Left ventricle myocardium superior (tissue), 1 donor: ENCODE measurements at places on chromosomes 5 and 9. TPM values are rescaled to one million over a fixed set of nuclear protein-coding genes. Genes with fewer than 3 reads are reported as not detected.

Gene C9orf50
- total RNA-seq, result not detected

Gene SOHLH1
- not detected for total RNA-seq

Gene CFAP77
- 2.4 TPM for total RNA-seq

Gene FOXD4L3
- not detected for total RNA-seq

Gene FOXE1
- total RNA-seq, result not detected

Gene IL3
- total RNA-seq, result not detected

Gene PCSK1
- 0.17 TPM for total RNA-seq

GRCh38 chr5:81556809-81557208, 162.9 kb upstream of the ACOT12 start:
- DNase-seq, result no peak

DNA sequence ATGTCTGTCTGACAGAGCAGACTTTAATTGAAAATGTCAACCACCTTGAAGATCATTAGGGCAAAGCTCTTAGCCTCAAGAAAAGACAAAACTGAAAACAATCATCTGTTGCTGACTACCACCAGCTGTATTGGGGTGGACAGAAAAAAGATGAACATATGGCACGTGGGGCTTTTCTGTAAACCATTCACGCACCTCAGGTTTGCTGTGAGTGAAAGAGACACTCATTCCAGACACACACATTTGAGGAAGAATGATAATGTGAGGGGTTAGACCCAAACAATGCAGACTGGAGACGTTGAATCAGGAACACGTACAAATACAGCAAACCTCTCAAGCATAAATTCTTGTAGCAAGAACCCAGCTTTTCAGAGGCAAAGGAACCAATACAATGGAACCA, 158.7 kb downstream of the EBF1 start:
- DNase-seq, result no peak

DNA sequence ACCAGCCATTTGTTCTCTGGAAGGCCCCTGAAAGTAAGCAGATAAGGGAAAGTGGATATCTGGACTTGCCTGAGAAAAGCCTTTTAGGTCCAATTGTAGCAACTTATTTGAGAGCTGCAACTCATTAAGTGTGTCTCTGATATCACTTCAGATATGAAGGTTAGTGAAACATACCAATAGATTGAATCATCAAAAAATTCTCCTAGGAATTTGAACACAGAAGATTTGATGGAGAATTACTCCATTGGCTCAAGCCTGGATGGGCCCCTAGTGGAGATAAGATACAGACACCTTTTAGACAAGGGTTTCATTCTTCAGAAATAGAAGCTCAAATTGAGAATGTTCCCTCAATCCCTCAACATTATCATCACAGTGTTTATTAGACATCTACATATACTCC, 356.7 kb downstream of the NDUFS4 start:
- DNase-seq, result no peak

DNA sequence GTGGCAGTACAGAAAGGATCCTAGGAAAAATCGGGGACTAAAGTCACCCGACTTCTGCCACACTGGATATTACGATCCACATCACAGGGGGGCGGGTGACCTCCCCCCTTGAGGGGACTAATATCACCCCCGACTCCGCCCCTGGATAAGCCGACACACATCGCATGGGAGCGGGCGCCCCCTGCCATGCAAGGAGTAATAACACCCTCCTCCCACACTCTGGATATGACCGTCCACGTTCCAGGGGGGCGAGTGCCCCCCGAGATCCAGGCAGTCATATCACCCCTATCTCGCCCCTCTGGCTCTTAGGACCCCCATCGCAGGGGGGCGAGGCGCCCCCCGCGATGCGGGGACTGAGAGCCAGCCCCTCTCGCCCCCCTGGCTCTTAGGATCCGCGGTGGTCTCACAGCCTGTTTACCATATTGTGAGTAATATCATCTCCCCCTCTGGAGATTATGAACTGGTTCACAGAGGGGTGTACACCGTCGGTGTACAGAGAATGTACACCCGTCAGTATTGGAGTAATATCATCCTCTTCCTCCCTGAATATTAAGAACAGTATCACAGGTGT, 423.0 kb downstream of the DIRAS2 start:
- DNase-seq, result peak; percentile 36

GRCh38 chr5:65018763-65019162, 250.0 kb downstream of the CWC27 start:
- DNase-seq, result peak; percentile 81

GRCh38 chr5:12242950-12243888, 339.0 kb upstream of the CTNND2 start:
- no peak for DNase-seq

DNA sequence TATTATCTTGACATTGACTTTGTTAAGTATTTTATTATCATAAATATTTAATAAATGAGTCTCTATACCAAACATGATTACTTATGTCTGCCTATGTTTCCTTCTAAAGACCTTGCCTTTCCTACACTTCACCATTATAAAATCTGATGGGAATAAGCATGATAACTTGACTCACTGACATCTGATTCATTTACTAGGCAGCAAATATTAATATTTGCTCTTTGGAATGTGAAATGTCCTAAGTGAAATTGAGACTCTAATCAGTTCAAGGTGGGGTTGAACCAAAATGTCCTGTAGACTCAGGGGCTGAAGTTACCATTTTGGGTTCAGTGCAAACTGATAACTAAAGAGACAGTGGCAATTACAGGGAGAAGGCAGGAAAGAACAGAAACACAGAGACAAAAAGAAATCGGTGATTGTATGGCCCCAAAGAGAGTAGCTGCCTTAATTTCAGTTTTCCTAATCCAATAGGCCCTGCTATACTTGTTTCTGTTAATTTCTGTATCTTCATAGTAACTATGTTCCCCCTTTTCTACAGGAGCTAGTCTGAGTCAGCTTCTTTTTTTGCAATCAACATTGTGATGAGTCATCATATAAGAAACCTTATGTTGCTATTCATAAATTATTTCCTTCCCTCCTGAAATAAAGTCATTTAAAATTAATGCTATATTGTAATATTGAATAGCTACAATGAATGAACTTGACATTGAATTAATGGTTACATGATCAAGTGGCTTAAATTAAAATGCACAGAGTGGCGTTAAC, 296.8 kb downstream of the PDE4D start:
- no peak for DNase-seq

DNA sequence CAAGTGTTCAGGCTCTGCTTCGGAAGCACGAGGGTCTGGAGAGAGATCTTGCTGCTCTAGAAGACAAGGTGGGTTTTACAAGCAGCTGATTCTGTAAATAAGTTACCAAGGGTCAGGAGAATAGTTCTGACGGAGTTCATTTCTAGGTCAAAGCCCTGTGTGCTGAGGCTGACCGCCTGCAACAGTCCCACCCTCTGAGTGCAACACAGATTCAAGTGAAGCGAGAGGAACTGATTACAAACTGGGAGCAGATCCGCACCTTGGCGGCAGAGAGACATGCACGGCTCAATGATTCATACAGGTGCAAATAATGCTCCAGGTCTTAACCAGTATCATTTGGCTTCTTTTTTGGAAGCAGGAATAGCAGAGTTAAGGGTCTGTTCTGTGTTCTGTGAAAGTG, 24.8 kb downstream of the SPTAN1 start:
- no peak for DNase-seq

- no peak for DNase-seq
These were observed 396.9 kb downstream of the GADD45G start for GRCh38 chr9:90001747-90002146.

- no peak for DNase-seq
These were observed 507 bp downstream of the RICTOR start for GRCh38 chr5:39073767-39074016.

DNA sequence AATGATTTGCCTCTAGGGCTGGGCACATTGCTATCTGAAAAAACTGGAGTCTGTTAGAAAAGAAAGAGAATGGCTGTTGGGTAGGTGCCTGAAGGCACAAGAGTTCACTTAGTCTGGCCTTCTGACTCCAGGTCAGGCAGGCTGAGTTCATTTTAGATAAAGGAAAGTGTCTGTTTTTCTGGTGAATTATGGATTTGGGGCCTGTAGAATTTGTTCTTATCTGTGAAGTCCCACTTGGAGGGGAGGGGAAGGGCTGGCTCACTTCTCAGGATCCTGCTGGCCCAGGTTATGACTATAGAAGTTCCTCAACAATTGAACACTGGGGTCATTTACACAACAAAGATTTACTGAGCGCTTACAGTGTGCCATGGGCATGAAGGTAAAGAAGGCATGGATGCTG, 11.5 kb upstream of the SEPTIN8 start:
- no peak for DNase-seq

GRCh38 chr9:114053246-114054005, 24.7 kb downstream of the AMBP start:
- no peak for DNase-seq

GRCh38 chr9:77952635-77953328, 78.8 kb downstream of the GNAQ start:
- no peak for DNase-seq

DNA sequence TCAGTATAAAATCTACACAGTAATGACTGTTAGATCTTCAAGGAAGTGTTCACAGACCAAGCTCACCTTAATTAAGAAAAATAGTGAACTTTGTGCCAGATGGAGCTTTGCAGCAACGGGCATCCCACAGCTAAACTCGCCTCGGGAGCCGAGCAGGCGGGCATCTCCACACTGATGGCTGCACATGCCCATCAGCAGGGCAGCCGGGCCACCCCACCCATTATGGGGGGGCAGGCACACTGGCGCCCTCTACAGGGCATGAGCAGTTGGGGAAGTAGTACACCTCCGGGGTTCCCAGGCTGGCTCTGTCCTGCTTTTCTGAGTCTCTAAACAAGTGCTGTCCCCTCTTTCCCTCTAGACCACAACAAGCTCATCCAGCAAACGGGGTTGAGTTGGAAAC, 21.6 kb downstream of the ANKS6 start:
- no peak for DNase-seq

GRCh38 chr9:75812141-75812540, 78.3 kb upstream of the PCSK5 start:
- DNase-seq, result no peak

- no peak for DNase-seq
These were observed 15.0 kb downstream of the TENT4A start for GRCh38 chr5:6728011-6728794.

GRCh38 chr9:133635533-133636531, at the start of gene DBH:
DBH (plus strand) TSS chr9:133636363; CDS start chr9:133636372, 9 bp downstream.
- DNase-seq, result peak; percentile 17

DNA sequence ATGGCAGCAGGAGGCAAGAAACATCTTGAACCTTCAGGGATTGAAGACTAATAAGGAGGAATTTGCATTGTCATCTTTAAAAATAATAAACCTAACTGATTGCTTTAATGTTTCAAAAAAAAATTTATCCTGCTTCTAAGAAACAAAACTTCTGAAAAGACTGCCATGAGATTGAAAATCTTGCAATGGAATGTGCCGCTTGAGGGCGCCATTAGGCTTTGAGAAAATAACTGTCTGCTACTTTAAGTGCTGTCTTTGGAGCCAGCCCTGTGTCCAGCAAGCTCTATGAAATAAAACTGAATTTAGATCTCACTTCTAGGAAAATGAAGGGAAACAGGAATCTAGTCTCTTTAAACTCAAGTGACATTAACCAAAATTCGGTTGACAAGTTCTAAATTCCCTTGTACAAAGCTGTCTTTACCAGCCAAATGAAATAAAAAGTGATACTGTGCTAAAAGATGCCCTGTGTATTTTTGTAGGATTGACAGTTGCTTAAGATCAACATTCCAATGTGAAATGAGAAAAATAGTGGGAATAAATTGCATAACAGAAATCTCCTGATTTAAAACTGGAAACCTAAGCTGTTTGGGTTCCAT, 79.4 kb downstream of the ESM1 start:
- peak; percentile 69 for DNase-seq
